GM23338 (cell line): ENCODE measurements at places on chromosomes 1 and 21.
A peak's percentile ranks its signal among the peaks of the same experiment; 100 is the strongest.

GRCh38 chr1:41364442-41365319 lies 3.4 kb downstream of the FOXO6 start:
- DNase-seq, result no peak

DNA sequence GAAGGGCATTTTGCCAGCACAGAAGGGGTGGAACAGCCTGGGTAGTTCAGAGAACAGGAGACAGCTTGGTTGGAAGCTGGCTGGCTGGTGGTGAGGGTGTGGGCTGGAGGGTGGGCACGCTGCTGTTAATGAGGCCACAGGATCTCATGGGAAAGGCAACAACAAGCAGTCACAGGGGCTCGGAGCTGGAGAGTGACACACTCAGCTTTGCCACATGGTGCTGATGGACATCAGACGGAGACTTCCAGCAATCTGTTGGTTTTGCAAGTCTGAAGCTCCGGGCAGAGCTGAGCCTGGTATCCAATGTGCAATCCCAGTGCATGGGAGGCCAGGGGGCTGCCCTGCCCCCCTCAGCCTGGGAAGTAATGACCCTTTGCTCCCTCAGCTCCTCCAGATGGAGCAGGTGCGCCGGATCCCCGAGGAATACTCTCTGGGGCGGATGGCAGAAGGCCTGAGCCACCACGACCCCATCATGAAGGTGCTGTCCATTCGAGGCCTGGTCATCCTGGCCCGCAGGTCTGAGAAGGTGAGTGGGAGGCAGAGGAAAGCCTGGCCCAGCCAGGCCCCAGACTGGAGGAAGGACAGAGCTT lies 15.6 kb upstream of the TTC4 start:
- no peak for DNase-seq

DNA sequence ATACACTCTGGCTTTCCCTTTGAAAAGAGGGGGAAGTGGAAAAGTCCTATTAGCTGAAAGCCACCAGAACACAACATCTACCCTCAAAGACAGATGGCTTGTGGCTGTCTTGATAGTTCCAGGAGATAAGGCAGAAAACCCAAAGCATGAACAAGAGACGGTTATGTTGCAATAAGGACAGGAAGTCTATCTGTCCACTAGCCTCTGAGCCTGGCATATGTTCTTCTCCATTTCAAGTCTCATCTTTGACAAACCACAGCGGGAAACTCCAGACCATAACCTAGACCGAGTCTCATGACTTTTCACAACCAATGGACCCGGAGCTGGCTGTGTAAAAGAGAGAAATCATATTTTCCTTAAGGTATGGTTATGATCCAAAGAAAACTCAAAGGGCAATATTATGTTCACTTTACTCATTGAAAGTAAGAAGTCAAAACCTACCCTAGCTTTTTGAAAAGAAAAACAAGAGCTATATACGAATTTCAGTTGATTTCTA lies 33.8 kb downstream of the DUSP10 start:
- DNase-seq, result no peak

DNA sequence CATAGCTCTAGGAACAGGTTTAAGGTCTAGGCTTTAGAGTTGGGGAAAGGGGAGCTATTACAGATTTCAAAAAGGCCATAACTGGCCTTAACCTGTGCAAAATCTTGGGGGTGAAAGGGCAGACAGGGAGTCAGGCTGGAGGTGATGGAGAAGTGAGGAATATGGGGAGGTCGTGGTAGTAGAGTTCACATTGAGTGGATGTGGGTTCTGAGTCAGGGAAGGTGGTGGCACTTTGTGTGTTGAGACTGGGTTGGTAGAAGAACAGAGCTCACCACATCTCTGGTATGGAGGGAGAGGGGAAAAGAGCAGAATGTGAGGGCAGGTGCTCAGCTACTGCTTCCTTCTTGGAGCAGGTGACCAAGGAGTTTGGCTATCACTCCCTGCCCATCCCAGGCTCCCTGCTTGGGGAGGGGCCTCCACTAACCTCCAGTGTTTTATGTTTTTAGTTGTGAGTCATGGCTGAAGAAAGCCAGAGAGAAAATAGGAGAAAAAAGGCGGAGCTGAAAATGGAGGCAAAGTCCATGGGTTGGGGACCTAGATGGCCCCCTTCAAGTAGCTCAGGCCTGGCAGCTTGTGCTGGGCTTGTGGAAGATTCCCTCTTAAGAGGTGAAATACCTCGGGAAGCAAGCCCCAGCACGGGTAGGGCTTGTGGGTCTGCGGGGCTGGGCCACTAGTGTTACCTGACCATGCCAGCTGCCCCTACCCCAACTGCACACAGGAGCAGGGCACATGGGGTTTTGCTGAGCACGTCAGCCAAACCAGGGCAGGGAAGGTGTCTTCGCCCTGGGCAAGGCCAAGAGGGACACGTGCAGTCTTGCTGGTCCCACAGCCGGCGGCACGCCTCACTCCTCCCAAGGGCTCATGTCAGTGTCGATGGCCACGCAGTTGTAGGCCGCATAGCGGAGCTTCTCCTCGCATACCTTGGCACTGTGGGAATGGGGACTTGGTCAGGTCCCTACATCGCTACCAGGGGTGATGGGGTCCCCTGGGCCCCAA lies 8.2 kb downstream of the HECTD3 start:
- DNase-seq, result no peak

GRCh38 chr1:111454859-111455641 lies 5.8 kb downstream of the ATP5PB start:
- no peak for DNase-seq

DNA sequence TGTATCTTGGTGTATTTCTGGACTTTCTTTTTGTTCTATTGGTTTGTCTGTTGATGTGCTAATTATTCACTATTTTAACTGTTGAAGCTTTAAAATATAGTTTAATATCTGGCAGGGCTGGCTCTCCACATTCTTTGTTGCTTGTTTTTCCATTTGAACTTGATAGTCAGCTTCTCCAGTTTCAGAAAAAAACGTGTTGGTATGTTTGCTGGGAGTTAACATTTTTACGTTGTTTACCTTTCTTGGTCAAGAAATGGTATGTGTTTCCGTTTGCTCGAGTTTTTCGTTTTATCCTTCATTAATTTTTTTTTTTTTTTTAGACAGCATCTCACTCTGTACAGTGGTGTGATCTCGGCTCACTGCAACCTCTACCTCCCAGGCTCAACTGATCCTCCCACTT lies 16.9 kb upstream of the ZBTB40 start:
- DNase-seq, result no peak

- no peak for DNase-seq
Observed at GRCh38 chr1:10187026-10187334, 23.4 kb upstream of the KIF1B start.

- DNase-seq, result no peak
Observed at GRCh38 chr1:19140465-19140864, 69.6 kb downstream of the UBR4 start.

DNA sequence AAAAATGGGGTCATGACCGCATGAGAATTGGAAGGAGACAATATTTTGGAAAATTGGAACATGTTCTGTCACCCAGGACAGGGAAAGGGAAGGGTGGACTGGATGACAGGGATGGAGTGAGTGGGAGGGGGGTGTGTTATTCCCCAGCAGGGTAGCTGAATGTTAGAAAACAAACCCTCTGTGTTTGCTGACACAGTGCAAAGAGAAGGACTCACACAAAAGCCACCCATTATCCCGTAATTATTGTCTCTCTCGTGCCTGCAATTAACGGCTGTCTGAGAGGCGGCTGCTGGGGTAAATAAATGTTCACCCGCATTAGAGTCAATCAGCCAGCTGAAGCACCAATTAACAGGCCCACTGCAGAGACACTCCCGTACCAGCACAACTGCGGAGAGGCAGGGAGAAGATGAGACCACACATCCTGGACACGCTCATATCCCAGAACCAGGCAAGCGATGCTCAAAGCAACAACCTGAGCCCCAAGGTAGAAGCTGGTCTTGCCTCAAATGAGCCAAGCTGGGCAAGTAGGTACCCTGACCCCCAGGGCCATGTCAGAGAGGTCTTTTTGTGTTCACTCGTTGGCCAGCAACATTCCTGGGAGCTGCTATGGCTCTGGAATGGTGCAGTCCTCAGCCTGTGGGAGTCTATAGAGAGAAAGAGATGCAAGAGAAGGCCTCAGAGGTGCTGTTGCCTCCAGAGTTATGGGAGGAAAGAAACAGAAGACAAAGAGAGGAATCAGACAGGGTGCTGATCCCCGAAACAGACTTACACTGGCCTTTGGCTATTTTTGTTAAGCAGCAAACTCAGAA lies 19.4 kb downstream of the PLEKHA6 start:
- no peak for DNase-seq

GRCh38 chr1:214312530-214313051 lies 31.6 kb downstream of the SMYD2 start:
- DNase-seq, result peak; percentile 60

DNA sequence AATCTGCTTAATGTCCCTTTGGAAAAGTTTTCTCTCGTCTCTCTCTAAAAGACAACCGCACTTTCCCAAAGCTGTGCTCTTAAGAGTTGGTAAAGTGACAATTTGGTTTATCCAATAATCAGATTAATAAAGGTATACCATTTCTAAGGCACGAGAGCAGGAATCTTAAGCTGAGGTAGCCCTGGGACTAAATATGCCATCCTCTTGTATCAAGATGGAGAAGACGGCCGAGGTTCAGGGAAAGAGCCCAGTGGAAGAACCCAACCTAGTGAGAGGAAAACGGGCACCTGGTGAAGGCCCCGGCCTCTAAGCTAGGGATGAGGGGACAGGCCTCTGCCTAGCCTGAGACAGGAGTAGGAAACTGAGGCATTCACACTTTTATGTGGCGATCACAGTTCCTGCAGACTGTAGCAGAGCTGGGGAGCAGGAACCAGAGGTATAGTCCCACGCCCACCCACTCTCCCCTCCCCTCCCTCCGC lies 334 bp upstream of the SARS1 start:
- DNase-seq, result no peak

DNA sequence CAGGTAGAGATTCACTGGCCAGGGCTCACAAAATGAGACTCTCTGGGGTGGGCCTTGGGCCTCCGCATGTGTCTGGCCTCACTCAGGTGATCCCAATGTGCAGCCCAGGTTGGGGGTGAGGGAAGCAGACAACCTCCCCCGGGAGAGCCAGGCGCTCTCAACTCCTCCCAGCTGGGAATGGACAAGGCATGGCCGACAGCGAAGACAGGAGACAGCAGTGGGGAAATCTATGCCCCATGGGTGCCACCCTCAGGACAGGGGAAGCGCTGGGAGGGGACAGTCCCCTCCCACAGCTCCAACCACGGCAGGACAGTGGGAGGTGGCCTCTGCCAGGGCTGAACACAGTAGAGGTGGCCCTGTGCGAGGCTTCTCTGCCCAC lies 47.7 kb downstream of the PRDM15 start:
- no peak for DNase-seq

DNA sequence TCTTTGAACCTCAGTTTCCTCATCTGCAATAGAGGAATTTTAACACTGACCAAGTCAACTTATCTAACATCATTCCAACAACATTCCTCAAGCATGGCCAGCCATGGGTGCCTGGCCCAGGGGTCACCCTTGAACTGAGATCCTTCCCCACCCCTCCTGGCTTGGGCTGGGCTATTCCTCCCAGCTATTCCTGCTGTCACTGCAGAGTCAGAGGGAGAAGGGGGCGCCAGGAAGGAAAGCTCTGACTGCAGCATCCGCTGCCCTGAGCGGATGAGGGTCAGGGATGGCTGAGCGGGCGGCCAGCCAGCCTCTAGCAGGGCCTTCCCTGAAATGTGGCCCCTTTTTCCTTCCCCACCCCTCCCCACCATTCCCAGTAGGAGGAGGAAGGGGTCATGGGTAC lies 3.1 kb downstream of the TINAGL1 start:
- DNase-seq, result no peak
